Left ventricle myocardium inferior (tissue), 1 donor: ENCODE measurements at places on chromosomes 1 and 21.

- H3K4me3 ChIP-seq, result no peak overlapping the region
- H3K27me3 ChIP-seq, result peaks cover 93% of the 10 kb centered on the region
- DNase-seq, result no peak
- no peaks in the 10 kb centered on the region for H3K36me3 ChIP-seq
Observed at GRCh38 chr1:3999941-4000735, 100.1 kb upstream of the C1orf174 start.

- no peaks in the 10 kb centered on the region for H3K36me3 ChIP-seq
- no peak overlapping the region for H3K27ac ChIP-seq
- no peak overlapping the region for H3K4me3 ChIP-seq
- no peak for DNase-seq
- H3K27me3 ChIP-seq, result no peaks in the 10 kb centered on the region
- peaks cover 58% of the 10 kb centered on the region for H3K4me1 ChIP-seq
Observed at GRCh38 chr1:18939398-18940302, 16.8 kb downstream of the IFFO2 start.

DNA sequence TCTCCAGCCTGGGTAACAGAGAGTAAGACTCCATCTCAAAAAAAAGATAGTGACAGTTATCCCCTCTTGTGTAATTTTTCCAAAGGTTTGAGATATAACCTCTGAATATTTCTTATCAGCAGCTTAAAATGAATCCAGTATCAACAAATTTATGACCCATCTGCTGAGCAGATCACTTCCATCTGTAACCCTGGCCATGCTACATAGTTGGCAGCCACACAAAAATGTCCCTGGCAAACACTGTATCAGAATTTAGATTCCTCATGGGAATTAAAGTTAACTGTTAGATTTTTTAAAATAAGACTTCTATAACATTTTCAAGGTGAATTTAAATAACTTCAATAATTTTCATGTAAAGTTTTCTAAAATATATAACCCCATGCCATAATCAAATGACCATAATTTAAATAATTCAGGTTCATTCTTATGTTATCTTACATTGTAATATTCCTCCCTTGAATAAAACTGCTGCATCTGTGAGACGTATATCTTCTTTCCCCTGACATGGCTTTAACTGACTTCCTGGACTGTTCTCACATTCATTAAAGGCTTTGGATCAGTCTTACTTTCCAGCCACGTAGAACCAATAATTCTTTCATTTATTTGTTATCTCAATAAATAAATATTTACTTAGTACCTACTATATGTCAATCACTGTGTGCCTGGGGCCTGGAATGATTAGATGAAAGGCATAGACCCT, 5.3 kb upstream of the PRPF38B start:
- H3K4me1 ChIP-seq, result peaks cover 11% of the 10 kb centered on the region
- no peak for DNase-seq
- H3K4me3 ChIP-seq, result no peak overlapping the region
- H3K36me3 ChIP-seq, result no peaks in the 10 kb centered on the region
- no peaks in the 10 kb centered on the region for H3K27me3 ChIP-seq

DNA sequence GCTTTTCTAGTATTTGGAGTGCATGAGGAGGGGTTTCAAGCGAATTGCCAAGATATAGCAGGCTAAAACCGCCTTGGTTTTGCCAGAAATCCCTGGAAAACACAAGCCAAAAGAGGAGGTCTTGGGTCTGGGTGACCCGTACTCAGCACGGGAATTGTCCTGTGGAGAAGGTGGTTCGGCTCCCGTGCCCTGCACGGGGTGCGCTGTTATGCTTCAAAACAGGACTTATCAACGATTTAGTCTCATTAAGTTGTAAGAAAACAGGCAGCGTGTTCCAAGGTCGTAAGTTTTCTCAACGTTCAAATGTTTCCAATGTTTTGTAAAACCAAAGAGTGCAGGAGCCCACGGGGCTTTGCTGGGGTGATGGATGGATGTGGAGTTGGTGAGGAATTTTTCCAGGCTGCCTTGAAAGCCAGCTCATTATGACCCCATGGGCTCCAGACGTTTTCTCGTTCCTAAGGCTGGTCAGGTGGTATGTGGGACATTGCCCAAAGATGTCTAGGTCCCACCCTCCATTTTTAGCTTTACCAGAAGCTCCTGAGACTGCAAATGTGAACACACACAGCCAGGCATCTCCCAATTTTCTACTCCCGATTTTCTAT, 75.4 kb upstream of the CLDN14 start:
- no peak for DNase-seq
- H3K4me3 ChIP-seq, result no peak overlapping the region
- H3K4me1 ChIP-seq, result peaks cover 14% of the 10 kb centered on the region
- H3K36me3 ChIP-seq, result no peaks in the 10 kb centered on the region
- peaks cover 49% of the 10 kb centered on the region for H3K27me3 ChIP-seq

DNA sequence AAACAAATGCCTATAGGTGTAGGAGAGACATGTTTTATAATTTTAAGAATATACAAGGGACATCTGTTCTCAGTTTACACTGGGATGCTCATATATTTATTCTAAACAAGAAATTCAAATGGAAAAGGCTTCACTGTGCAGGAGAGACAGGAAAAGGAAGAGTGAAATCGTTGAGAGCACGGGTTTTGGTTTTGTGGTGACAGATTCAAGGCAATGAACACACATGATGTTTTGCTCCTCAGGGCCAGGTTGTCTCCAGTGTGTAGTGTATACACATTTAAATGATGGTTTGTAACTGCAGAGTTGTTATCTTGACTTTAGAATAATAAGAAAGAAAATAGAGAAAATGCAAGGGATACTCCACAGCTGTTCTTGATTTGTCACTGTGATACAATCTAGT, 73.7 kb downstream of the S1PR1 start:
- H3K4me1 ChIP-seq, result peaks cover 11% of the 10 kb centered on the region
- no peak overlapping the region for H3K27ac ChIP-seq
- no peak for DNase-seq
- no peak overlapping the region for H3K4me3 ChIP-seq

DNA sequence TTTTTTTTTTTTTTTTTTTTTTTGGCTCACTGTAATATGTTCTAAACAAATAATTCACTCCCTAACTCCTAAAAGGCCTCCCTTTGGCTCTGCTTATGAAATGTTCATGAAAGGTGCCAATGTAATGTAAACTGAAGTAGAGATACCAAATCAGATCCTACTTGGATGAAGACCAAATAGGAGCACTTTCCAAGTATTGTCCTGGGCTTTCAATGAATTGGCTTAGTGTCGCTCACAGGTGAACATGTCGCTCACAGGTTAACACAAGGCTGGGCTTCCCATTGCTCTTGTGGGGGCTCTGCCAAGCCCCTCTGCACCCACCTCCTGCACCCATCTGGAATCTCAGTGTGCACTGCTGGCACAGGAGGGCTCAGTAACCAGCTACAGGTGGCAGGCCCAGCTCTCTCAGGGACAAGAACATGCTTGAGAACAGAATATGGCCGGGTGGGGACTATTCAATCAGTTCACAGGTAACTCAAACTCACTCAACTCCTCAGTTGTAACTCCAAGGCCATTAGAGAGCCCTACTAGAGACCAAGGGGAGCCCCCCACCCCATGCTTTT, 10.6 kb upstream of the CD58 start:
- no peak overlapping the region for H3K4me3 ChIP-seq
- no peaks in the 10 kb centered on the region for H3K27me3 ChIP-seq
- peaks cover 26% of the 10 kb centered on the region for H3K4me1 ChIP-seq

GRCh38 chr1:1168451-1169411, 4.9 kb upstream of the TTLL10 start:
- H3K27me3 ChIP-seq, result peaks cover 100% of the 10 kb centered on the region
- no peak for DNase-seq
- H3K36me3 ChIP-seq, result no peaks in the 10 kb centered on the region
- no peak overlapping the region for H3K4me3 ChIP-seq
- H3K27ac ChIP-seq, result no peak overlapping the region

- H3K27ac ChIP-seq, result no peak overlapping the region
- H3K27me3 ChIP-seq, result no peaks in the 10 kb centered on the region
- H3K4me1 ChIP-seq, result no peaks in the 10 kb centered on the region
Observed at GRCh38 chr1:98402860-98403259, 258.7 kb upstream of the SNX7 start.

GRCh38 chr1:230753191-230753585, 6.0 kb downstream of the CAPN9 start:
- peak overlapping the region; percentile 43 for H3K4me3 ChIP-seq
- H3K36me3 ChIP-seq, result no peaks in the 10 kb centered on the region
- peaks cover 31% of the 10 kb centered on the region for H3K4me1 ChIP-seq
- H3K27me3 ChIP-seq, result no peaks in the 10 kb centered on the region

- no peak for DNase-seq
- peaks cover 17% of the 10 kb centered on the region for H3K4me1 ChIP-seq
- H3K27ac ChIP-seq, result no peak overlapping the region
- no peak overlapping the region for H3K4me3 ChIP-seq
Observed at GRCh38 chr1:230278871-230279582, 147.1 kb downstream of the PGBD5 start.

- peaks cover 84% of the 10 kb centered on the region for H3K36me3 ChIP-seq
- H3K4me3 ChIP-seq, result no peak overlapping the region
- no peak for DNase-seq
- no peak overlapping the region for H3K27ac ChIP-seq
- H3K27me3 ChIP-seq, result no peaks in the 10 kb centered on the region
Observed at GRCh38 chr1:11067716-11068599, 8.1 kb upstream of the SRM start.

- H3K27ac ChIP-seq, result no peak overlapping the region
- no peak for DNase-seq
- peaks cover 90% of the 10 kb centered on the region for H3K27me3 ChIP-seq
- H3K36me3 ChIP-seq, result no peaks in the 10 kb centered on the region
Observed at GRCh38 chr1:18752409-18752808, 107.1 kb downstream of the TAS1R2 start.

DNA sequence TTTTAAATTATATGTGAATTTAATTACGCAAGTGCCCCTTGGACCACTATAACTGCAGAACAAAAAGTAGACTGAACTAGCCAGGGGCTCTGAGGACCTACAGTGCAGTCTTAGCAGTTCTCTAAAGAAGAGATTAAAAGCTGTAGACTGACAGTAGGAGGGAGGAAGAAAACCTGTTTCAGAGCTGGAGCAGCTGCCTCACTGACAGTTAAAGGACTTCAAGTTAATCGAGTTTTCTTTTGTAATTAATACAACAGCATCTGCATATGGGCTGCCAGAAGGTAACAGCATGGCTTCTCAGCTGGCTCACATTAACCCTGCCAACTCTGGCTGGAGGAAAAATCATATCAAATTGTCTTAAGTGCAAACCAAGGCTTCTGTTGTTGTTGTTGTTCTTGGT, 19.9 kb downstream of the DSTYK start:
- no peak overlapping the region for H3K27ac ChIP-seq
- DNase-seq, result no peak
- H3K36me3 ChIP-seq, result peaks cover 9% of the 10 kb centered on the region
- H3K4me3 ChIP-seq, result no peak overlapping the region

GRCh38 chr1:219299420-219299819, 125.7 kb downstream of the LYPLAL1 start:
- peaks cover 17% of the 10 kb centered on the region for H3K36me3 ChIP-seq
- H3K27ac ChIP-seq, result peak overlapping the region; percentile 25
- no peaks in the 10 kb centered on the region for H3K27me3 ChIP-seq
- no peak overlapping the region for H3K4me3 ChIP-seq

- DNase-seq, result no peak
- H3K4me3 ChIP-seq, result no peak overlapping the region
- H3K36me3 ChIP-seq, result peaks cover 76% of the 10 kb centered on the region
- no peaks in the 10 kb centered on the region for H3K4me1 ChIP-seq
- H3K27ac ChIP-seq, result no peak overlapping the region
Observed at GRCh38 chr1:11967028-11967547, 13.2 kb upstream of the MFN2 start.

- no peak overlapping the region for H3K4me3 ChIP-seq
- H3K36me3 ChIP-seq, result no peaks in the 10 kb centered on the region
- peak overlapping the region; percentile 51 for H3K27ac ChIP-seq
- no peaks in the 10 kb centered on the region for H3K27me3 ChIP-seq
Observed at GRCh38 chr1:41677620-41678019, 193.1 kb upstream of the EDN2 start.

DNA sequence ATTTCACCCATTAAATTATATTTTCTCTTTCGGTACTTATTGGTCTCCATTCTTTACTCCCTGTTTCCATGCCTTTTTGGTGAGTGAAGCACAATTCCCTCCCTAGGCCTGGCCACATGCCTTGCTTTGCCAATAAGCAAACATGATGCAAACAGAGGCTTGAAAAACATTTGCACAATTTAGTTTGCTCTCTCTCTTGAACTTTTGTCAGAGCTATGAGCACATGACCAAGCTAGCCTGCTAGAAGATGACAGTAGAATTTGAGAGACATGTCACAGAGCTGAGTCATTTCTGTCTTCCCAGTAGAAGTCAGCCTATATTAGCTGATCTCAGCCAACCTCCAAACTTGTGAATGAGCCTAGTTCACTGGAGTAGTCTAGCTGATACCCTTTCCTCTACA, 24.6 kb downstream of the ANGPTL3 start:
- DNase-seq, result no peak
- peaks cover 33% of the 10 kb centered on the region for H3K36me3 ChIP-seq
- no peak overlapping the region for H3K4me3 ChIP-seq
- no peaks in the 10 kb centered on the region for H3K27me3 ChIP-seq
- H3K4me1 ChIP-seq, result no peaks in the 10 kb centered on the region

DNA sequence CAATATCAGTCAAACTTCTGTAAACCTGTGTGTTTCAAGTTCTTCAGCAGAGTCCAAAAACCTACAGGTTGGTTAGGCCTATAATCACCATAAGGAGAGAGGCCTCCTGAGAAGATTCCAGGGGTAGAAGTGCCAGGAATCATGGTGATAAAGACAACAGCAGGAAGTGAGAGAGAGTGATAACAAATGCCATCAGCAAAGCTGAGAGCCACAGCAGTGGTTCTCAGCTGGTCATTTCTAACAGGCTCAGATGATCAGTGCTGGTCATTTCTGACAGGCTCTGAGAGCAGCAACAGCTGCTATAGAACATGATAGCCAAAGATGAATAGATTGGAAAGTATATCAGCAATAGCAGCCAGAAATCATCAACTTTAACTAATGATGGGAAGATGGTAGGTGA, 101.3 kb downstream of the TYW3 start:
- H3K36me3 ChIP-seq, result no peaks in the 10 kb centered on the region
- no peak for DNase-seq
- H3K4me1 ChIP-seq, result no peaks in the 10 kb centered on the region
- no peak overlapping the region for H3K4me3 ChIP-seq
- no peaks in the 10 kb centered on the region for H3K27me3 ChIP-seq
- no peak overlapping the region for H3K27ac ChIP-seq
